ENCODE measurements at places on chromosomes 11 and 22.

- DNase-seq = no peak
Observed at GRCh38 chr11:97202613-97203292, 812.9 kb downstream of the JRKL start.

DNA sequence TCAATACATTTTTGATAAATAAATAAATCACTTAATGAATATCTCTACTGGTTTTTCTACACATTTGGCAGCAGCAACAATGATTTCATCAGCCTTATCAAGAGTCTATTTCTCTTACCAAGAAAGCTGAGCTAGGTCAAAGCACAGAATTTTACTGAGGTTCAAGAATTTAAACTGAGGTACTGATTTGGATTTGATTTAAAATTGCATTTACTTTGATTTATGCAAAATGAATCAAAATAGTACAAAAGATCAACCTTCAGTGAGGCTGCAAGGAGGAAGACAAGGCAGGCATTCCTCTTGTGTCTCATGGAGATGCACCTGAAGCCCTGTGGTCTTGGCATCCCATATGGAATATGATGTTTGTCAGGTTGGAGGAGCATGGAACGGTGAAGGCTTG lies 15.5 kb upstream of the EP300 start:
- no peak for DNase-seq

DNA sequence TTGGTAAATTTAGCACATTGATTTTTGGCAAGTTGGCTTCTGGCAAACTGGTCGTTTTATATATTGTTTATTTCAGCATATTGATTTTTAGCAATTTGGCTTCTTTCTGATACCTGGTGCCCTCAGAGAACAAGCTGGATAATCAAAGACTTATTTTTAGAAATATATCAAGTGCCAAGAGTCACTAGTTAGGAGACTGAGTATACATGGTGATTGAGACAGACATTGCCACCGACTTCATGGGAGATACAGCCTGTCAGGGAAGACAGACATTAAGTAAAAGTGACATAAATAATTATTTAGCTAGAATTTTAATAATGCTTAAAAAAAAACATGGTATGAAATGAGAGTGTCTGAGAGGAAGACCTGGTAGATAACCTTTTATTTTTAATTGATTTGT lies 242.3 kb upstream of the MTNR1B start:
- no peak for DNase-seq

DNA sequence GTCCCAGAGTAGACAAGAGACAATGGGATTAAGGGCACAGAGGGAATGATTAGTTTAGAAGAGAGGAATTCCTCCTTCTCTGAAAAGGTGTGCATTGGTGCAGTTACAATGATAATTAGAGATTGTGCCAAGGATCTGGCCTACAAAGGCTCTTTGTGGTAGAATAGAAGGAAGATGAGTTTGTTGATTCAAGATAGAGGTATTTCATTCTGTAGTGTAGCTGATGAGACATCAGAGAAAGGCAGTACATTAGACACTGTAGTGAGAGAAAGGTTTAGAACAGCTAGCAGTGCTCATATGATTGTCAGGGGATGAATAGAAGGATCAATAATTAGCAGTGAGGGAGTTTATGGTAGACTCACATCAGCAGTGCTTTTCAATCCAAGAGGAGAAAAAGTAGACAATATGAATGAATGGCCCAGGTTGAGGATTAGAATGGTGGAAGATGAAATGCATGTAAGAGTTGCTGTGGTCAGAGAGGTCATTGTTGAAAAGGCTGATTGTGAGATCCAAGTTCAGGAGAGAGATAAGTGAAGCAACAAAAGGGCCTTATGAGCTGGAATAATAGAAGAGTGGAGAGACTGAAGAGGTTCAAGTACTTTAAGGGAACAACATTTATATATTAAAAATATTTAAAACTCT lies 28.9 kb downstream of the SIK2 start:
- DNase-seq = no peak

Data from NCI-H2107 (cell line).